ENCODE measurements at places on chromosomes 5 and 9.
A peak's percentile ranks its signal among the peaks of the same experiment; 100 is the strongest.

DNA sequence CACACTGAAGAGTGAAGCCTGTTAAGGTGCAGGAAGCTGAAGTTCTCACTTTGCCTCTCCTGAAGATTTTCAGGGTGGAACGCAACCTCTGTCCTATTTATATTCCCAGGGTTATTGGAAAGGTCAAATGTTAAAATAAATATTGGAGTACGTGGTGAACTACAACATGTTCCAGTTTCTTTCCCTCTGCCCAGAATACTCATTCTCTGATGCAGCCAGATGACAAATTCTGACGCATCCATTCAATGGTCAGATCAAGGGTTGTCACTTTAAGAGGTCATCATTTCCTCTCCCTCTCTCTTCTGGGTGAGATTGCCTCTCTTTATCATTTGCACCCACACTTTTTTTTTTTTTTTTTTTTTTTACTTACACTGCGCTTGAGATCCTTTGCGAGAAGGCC lies 277.1 kb downstream of the BRINP1 start:
- DNase-seq = no peak

- no peak for DNase-seq
These were observed 9.1 kb downstream of the TYRP1 start for GRCh38 chr9:12702160-12702758.

DNA sequence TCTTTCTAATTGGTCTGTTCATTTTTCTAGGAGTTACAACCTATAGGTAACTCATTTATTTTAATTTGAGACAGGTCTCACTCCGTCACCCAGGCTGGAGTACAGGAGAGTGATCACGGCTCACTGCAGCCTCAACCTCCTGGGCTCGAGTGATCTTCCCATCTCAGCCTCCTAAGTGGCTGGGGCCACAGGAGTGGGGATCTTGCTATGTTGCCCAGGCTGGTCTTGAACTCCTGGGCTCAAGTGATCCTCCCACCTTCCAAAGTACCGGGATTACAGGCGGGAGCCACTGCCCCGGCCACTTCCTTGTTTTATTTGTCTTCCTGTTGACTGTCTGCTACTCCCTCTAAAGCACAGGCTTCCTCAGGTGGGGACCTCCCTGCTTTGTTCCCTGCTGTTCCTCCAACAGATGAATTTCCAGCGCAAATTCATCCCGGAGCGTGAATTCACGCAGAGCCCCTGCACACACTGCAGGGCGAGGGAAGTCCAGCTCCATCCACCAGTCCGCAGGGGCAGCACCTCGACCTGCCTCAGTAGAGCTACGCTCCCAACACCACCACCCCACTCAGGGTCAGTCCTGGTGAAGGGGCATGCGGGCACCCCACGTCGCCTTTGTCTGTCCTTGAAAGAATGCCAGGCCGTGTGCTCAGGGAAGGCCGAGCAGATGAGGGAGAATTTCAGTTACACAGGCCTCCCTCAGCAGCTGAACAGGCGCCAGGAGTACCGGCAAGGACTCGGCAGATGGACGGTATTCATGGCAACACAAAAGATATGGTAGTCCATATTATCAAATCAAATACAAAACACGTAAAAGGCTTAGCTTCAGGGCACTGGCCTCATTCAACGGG lies 6.3 kb downstream of the QSOX2 start:
- DNase-seq = no peak

DNA sequence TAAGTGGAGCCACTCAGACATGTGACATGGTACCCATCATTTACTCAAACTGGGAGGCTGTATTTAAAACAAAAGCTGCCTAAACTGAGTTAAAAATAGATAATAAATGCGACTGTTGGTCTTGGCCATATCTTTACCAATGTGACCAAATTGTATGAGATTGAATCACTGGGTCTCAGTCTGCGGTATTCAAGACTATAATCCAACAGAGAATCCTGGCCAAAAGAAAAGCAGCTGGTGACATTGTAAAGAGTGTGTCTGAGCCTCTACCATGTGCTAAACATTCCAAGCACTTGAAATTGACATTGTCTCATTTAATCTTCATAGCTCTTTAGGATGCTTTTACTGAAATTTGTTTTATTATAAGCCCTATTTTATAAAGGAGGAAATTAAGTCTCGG lies 282.6 kb downstream of the ZNF608 start:
- DNase-seq = no peak

- no peak for DNase-seq
These were observed 344.5 kb downstream of the ACTL7B start for GRCh38 chr9:108511307-108511706.

- no peak for DNase-seq
These were observed 17.2 kb downstream of the TAF1L start for GRCh38 chr9:32618261-32618660.

DNA sequence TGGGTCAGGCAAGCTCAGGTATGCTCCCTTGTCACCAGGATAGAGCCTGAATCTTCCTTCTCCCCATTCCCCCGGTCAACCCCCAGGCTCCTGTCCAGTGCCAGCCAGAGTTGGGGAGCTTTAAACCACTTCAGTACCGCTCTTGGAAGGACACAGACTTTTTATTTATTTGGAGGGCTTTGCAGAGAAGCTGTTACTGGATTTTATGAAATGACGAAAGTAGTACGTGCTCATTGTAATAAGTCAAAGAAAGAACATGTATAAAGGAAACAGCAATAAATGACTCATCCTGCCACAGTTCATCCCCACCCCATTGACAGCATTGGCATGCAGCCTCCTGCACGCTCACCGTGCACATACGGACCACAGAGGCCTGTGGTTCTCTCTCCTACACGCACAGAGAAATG lies 230.3 kb downstream of the AUH start:
- DNase-seq = peak; percentile 68

DNA sequence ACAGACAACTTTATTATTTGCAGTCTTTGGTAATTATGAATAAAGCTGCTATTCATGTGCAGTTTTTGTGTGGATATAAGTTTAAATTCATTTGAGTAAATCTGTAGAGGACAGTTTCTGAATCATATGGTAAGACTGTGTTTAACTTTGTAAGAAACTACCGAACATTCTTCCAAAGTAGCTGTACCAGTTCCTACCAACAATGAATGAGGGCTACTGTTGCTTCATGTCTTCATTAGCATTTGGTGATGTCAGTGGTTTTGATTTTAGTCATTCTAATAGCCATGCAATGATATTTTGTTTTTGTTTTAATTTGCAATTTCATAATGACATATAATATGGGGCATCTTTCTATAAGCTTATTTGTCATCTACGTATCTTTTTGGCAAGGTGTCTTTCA lies 501.3 kb upstream of the RORB start:
- DNase-seq = no peak

DNA sequence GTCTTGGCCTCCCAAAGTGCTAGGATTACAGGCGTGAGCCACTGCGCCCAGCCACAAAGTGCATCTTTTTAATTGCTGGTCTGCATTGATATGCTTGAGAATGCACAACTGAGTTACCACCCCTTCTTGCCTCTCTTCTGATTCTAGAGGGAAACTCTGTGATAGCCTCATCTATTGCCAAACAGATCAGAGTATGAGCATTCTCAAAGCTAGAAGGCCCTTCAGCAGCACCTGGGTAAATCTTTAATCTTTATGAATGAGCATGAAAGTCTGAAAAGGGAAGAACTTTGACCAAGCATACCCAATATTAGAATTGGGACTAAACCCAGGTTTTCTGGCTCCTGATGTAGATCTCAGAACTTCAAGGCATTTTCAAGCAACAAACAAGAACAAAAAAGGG lies 298.3 kb upstream of the TNC start:
- no peak for DNase-seq

Data from stimulated activated CD4-positive, alpha-beta T cell treated with anti-CD3 and anti-CD28 coated beads, Interleukin-12 subunit alpha, Interleukin-12 subunit beta, amount 100 ng/mL, for 48 hours (primary cell).